SHP77 treated with DMSO at 0.1 percent for 48 hours (cell line): ENCODE measurements at places on chromosomes 5 and 9.

- no peak for DNase-seq
These were observed 231.8 kb downstream of the PIK3R1 start for GRCh38 chr5:68447136-68447929.

DNA sequence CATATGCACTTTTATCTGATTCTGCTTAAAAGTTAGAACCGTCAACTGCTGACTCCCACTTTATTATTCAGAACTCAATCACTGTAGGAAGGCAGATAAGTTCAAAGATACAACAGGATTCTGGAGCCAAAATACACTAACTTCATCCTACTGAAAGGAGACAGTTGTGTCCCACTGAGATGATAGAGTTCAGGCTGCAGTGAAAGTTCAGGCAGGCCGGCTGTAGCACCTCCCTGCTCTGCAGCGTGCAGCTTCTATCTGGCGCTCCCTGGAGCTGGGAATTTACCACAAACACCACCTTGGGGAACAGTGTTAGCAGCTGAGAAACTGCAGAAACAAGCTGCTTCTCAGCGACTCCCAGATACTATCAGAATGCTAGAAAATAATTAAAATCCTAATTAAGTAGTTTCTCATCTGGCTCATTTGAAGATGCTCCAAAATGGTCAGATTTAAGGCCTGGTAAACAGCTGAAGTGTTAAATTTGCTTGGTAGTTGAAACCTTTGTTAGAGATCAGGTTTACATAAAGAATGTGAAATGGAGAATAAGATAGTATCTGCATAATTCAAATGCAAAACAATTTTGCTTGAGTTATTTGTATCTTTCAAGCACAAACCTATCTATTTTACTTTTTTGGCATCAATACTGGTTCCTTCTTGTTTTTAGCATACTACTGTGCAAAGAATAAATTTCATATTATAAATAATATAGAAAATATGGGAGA is 52.3 kb upstream of the CNTLN start:
- no peak for DNase-seq

- no peak for DNase-seq
These were observed 153.4 kb downstream of the PIK3R1 start for GRCh38 chr5:68369023-68369359.

GRCh38 chr9:77595426-77596095 is 52.6 kb downstream of the GNA14 start:
- no peak for DNase-seq

DNA sequence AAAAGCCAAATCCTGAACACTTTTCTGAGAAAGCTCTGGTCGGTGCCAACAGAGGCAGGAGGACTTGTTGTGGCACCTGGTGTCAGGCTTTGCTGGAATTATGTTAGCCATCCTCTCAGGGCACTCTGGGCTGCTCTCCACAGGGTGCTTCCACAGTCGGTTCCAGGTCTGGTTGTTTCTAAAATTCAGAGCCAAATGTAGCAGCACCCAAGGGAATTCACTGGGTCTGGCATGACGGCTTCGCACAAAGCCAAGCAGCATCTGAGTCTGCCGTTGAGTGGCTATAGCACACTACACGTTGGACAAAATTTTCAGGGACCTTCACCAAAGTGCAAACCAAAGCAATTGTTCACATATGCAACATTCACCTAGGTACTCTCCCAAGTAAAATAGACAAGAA is 110.2 kb downstream of the PJA2 start:
- DNase-seq: no peak

- no peak for DNase-seq
These were observed 30.5 kb downstream of the DDX31 start for GRCh38 chr9:132639322-132639721.

GRCh38 chr5:177445052-177445916 is 1.3 kb upstream of the PRR7 start:
- DNase-seq: no peak

- DNase-seq: no peak
These were observed 101.4 kb downstream of the FBXO4 start for GRCh38 chr5:42026446-42026845.

- no peak for DNase-seq
These were observed 26.5 kb downstream of the CEP72 start for GRCh38 chr5:638501-639252.
